ENCODE measurements at places on chromosomes 3 and 15.

DNA sequence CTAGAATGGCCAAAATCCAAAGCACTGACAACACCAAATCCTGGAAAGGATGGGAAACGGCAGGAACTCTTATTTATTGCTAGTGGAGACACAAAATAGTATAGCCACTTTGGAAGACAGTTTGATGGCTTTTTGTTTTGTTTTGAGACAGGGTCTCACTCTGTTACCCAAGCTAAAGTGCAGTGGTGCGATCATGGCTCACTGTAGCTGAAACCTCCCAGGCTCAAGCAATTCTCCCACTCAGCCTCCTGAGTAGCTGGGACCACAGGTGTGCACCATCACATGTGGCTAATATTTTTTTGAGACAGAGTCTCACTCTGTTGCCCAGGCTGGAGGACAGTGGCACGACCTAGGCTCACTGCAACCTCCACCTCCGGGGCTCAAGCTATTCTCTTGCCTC is 27.3 kb upstream of the GPR160 start:
- no peak for DNase-seq

- no peak for DNase-seq
These were observed 156.3 kb downstream of the HCN4 start for GRCh38 chr15:73212424-73212823.

DNA sequence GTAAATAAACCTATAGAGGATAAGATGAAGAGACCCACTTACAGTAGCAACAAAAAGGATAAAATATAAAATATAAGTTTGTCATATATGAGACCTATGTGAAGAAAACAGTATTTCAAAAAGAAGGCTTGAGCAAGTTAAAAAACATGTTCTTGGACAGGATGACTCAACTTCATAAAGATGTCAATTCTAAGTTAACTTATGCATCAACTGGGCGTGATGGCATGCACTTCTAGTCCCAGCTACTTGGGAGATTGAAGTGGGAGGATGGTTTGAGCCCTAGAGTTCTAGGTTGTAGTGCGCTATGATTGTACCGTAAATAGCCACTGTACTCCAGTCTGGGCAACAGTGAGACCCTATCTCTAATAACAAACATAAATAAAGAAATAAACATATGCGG is 59.7 kb downstream of the PDCD6IP start:
- no peak for DNase-seq

DNA sequence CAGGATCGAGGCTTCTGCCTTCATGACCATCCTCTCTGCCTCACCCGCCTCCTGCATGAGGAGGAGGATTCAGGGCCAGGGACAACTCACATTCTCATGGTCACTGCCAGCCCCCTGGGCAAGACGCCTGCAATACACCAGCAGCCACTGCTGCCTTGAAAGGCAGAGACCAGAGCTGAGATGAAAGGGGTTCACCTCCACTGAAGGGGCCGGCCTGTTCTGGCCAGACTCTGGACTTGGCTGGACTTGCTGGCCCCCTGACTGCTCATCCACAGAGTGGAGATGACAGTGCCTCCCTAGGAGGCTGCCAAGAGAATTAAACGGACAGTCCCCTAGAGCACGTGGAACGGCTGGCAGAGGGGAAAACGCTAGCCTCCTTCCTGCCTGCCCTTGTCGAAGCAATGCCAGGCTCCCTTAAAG is 35.2 kb downstream of the MGLL start:
- no peak for DNase-seq

DNA sequence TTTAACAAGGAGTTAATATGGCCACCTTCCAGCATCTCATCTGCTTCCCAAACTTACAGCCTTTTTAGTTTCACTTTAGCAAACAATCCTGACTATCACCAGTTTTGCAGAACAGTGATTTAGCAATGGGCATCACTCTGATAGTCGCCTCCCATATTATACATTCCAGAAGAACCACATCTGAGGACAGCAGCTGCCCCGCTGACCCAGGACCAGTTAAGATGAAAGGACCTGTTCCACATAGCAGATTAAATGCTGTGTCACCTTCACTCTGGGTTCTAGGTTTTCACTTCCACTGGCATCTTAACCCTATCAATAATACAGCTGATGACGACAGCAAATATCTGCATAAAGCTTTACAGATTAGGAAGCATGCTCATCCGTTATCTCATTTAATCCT is 99.8 kb downstream of the TRIM69 start:
- DNase-seq: no peak

GRCh38 chr3:28328188-28329151 is 20.1 kb upstream of the ZCWPW2 start:
- DNase-seq: no peak

- DNase-seq: no peak
These were observed 17.9 kb downstream of the SLC35A5 start for GRCh38 chr3:112579697-112580096.

DNA sequence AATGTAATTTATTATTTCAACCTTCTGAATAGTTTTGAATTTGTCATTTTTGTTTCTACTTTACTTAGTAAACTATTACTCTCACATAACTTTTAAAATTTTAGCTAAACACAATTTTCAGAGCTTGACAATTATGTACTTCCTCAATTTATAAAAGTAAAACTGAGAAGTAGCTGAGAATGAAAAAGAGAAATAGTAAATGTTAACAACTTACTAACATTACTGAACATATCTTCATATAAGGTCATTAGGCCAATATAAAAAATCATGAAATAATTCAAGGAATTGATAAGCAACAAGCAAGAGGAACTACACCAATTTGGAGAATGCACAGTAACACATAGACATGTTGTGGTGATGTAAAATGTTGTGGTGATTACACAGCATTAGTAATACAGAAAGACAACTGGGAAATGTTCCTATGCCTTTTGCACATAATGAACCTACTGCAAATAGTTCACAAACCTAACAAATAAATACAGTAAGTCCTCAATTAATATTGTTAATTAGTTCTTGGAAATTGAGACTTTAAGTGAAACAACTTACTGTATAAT is 137.9 kb downstream of the CBLB start:
- DNase-seq: no peak

DNA sequence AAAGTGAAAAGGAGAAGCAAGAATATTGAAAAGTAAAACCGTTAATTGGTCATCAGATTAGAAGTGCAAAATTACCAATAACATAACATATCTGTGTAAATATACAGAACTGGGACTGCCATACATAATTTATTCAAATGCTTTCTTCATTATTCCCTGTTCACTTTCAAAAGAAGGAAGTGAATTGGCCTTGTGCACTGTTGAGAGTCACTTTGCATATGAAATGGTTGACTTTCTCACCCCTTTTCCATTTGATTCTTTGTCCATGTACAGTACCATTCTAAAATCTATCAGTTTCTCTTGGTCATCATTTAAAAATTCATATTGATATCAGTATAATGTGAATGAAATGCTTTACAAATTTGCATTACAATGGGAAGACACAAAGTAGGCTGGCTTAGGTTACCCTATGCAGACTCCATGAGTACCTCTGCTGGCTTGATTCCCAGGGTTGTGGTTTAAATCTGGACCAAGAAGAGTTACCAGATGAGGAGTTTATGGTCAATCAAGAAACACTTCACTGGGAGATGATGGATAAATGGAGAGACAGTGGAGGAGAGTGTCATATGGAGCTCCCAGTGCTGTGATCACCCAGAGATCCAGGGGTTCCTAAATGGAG is 210.9 kb upstream of the TOPAZ1 start:
- DNase-seq: peak; percentile 69

GRCh38 chr3:6315906-6316305 is 545.0 kb upstream of the GRM7 start:
- DNase-seq: no peak

GRCh38 chr3:103991461-103992115 is 1375.1 kb upstream of the ALCAM start:
- no peak for DNase-seq

DNA sequence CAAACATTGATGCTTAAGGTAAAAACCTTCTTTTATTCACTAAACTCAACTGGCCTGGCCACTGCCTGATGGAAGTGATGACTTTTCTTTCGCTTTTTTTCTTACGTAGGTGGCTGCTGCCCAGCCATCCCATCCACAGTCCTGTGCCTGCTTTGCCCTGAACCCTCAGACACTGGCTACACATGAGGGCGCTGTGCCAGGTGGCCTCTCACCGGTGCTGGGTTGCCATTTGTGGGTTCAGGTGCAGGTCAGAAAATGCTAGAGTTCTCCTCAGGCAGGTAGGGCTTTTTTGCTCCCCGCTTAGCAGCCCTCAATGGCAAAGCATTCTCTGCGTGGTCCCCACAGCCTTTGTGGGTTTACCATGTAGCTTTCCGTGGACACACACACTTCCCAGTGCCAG is 88.3 kb upstream of the PRR23E start:
- no peak for DNase-seq

DNA sequence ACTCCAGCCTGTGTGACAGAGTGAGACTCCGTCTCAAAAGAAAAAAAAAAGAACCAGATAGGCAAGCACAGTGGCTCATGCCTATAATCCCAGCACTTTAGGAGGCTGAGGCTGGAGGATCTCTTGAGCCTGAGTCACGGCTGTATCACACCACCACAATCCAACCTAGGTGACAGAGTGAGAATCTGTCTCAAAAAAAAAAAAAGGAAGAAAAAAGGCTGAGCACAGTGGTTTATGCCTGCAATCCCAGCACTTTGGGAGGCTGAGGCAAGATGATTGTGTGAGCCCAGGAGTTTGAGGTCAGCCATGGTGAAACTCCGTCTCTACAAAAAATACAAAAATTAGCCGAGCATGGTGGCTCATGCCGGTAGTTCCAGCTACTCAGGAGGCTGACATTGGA is 5.6 kb upstream of the NICN1 start:
- DNase-seq: no peak

DNA sequence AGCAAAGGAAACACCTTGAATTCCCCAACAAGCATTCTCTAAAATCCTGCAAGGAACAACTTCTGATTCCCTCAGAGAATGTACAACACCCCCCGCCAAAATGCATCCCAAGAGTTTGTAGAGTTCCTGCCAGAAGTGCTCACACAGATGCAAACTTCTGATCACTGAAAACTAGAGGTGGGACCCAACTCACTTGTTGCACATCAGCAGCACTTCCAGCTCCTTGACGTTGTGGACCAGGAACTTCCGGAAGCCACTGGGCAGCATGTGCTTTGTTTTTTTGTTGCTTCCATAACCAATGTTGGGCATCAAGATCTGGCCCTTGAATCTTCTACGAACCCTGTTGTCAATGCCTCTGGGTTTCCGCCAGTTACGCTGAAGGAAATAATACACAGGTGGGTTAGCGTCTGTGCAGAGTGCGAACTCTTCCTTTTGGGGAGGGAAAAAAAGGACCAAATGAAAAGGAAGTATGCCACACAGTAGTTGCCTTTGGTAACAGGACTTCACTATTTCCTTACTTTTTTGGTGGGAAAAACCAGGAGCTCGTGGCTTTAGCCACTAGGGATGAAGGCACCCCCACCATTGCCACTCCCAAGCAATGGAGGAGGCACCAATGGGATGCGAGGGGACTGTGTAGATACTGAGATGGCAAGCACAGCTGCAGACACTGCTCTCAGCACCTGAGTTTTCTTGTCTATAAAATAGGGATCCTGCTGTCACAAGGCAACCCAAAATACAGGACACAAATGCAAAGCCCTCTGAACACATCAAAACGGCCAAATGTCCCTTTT is 2.0 kb downstream of the RPL32 start:
- no peak for DNase-seq

- no peak for DNase-seq
These were observed 100.5 kb downstream of the NAALADL2 start for GRCh38 chr3:174959556-174960065.

DNA sequence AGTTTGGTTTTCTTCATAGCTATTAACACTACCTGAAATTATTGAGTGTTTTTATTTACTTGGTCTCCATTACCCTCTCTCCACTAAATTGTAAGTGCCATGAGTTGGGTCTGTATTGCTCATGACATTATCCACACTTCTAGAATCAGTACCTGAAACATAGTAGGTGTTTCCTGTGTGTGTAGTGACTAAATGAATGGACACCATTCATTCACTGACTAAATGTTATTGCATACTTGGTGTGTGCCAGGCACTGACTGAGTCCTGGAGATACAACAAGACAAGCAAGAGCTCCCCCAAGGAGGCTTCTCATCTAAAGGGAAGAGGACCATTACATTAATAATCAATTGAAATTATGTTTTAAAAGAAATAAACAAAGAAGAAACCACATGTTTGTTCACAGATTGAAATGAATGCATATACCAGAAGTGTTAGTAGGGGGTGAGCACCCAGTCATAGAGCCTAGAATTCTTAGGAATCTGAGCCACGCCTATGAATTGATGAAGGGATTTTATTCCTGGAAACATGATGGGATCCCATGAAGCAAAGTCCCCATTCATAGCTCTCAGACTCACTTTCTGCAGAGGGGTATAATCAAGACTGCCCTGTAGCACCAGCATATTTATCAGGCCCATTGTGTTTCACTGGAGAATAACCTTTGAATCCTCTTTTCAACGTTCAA is 31.7 kb upstream of the ATOSA start:
- no peak for DNase-seq

GRCh38 chr3:133404920-133405319 is 5.1 kb downstream of the BFSP2 start:
- no peak for DNase-seq

- DNase-seq: no peak
These were observed 939.4 kb downstream of the MCTP2 start for GRCh38 chr15:95170561-95171380.

GRCh38 chr3:162087361-162087760 is 590.8 kb downstream of the OTOL1 start:
- no peak for DNase-seq

DNA sequence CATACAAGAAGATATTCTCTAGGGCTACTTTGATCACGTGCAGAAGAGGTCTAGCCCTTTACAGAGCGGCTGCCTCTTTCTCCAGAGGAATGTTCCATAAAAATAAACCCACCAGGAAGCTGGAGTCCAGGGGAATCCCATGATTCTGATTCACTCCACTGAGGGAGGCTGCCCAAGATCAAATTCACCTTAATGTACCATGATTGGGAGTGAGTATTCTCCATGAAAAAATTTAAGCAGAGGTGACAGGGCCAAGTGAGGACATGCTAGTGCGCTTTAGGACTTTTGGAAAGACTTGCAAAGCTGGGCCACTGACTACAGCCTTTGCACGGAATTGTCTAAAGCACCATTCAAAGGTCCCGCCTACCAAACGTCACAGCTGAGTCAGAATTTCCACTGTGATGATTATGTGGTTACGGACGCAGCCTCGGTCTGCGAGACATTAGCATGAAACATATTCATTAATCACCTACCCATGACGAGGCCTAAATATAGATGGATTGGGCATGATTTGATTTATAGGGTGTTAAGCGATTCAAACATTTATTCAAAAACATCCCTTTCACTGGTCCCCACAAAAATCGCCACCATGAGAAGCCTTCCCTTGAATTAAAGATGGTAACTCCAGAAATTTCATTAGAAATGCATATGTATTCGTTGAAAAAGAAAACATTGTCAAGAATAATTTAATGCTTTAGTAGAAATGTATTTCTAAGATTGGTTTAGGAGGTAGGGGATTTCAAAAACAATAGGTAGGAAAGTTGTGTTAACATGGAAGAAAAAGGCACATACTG is 152.6 kb downstream of the GREM1 start:
- DNase-seq: no peak

DNA sequence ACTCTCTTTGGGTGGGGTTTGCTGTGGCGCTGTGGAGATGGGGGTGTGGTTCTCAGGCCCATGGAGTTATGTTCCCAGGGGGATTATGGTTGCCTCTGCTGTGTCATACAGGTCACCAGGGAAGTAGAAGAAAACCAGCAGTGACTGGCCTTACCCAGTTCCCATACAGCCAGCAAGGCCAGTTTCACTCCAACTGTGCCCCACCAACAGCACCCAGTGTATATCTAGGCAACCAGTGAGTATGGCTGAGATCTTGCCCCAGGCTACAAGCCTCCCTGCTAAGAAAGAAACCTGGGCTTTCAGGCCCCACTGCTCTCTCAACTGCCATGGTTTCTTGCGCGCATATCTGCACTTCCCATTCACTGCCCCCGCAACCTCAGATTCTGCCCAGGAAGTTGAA is 31.4 kb upstream of the RARB start:
- DNase-seq: no peak
